ENCODE measurements at places on chromosomes 3 and 15.

DNA sequence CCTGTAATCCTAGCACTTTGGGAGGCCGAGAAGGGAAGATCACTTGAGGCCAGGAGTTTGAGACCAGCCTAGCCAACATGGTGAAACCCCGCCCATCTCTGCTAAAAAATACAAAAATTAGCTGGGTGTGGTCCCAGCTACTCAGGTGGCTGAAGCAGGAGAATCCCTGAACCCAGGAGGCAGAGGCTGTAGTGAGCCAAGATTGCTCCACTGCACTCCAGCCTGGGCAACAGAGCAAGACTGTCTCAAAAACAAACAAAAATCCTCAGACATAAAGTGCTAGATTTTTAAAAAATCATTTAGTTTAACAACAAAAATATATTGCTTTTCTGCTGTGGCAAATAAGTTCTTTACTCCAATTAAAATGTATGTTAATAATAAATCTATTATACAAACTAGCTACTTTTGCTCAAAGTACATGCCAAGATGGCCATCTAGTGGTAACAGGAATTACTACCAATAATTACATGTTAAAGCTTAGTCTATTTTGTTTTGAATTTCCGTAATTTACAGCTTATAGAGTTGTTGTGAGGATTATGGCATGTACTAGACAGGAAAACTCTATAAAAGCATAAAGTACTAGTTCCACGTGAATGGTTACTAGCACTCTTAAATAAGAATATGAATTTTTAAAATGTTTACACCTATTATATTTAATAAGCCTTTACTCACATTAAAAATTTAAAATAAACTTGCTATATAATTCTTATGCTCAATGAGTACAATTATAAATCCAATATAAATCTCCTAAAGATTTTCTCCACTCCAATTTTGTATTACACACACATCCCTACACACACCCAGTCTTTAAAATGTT, 39.0 kb downstream of the GABPB1 start:
- no peak for DNase-seq

DNA sequence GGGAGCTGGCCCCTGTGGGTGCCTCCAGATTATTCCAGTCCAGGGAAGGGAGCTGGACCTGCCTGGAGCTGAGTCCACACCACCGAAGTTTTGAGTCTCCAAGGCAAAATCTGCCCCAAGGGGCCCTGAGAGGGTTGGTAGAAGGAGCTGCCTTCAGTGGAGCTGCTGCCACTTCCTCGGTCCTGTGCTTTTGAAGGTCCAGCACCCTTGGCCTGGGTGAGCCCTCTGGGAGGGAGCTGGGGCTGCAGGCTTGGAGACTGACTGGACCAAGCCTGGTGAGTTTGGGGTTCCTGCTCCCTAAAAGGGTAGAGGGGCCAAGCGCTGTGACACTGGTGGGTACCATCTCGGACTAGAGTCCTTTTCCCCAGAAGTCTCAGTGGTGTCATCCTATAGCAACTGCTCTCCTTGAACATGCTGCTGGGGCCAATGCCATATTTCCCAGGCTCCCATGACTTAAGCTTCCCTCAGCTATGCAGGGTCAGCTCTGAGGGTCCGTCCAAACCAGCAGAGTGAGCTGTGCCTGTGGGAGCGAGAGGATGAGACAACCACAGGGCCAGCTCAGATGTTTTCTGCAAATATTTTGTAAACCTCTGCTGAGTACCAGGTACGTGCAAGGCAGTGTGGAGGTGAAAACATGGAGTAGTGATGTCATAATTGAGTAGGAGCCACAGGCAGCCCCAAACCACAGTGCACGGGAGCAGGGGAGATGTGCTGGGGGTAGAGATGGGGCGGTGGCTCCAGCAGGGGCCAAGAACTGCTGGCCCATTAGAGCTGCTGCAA, 96.0 kb downstream of the ABHD5 start:
- DNase-seq = no peak

GRCh38 chr3:95037927-95038326, 975.1 kb downstream of the NSUN3 start:
- DNase-seq = no peak

- DNase-seq = no peak
Measured at GRCh38 chr3:3783696-3784095, 15.5 kb upstream of the LRRN1 start.

DNA sequence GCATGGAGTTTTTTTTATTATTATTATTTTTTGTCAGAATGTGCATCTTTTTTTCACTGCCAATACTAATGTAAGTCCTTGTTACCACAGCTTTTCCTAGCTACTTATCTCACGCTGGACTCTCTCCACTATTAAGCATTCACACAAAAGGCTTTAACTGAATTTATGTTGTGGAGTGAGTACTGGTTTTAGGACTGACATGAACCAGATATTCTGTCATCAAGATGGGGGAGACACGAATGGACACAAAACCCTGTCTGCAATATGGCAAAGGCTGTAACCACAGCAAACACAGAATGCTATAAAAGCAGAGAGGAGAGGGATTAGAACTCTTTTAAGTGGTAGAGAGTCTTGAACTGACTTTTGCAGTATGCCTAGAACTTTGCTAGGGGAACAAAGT, 592.2 kb upstream of the TBL1XR1 start:
- DNase-seq = no peak

DNA sequence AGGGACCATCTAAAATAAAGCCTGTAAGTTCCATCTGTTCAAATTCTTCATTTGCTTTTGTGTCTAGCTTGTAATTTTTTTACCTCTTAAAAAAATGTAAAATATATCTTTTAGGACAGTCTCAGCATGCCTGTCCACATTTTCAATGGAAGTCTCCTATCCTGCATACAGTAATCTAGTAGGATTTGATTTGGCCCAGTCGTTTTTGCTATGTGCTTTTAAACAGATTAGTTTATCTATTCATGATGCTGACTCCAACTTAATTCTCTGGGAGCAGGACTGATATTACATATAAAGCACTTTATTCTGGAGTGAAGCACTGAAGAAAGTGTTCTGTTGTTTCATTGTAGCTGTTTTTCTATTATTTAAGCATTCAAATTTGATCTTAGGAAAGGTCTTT, 38.9 kb upstream of the CFAP20DC start:
- no peak for DNase-seq

- no peak for DNase-seq
Measured at GRCh38 chr15:43220991-43221403, at the start of gene EPB42. TSS of gene EPB42 (minus strand) at chr15:43221018. CDS start at chr15:43220825, 193 bp downstream.

All from iPS DF 6.9 (cell line).